Activated naive CD4-positive, alpha-beta T cell treated with anti-CD3 and anti-CD28 coated beads for 36 hours (primary cell): ENCODE measurements at places on chromosomes 7 and 10. TPM values are rescaled to one million over a fixed set of nuclear protein-coding genes. Genes with fewer than 3 reads are reported as not detected.
A peak's percentile ranks its signal among the peaks of the same experiment; 100 is the strongest.

- H3K4me1 ChIP-seq: peaks cover 3% of the 10 kb centered on the region
- H3K27me3 ChIP-seq: no peaks in the 10 kb centered on the region
- no peak overlapping the region for H3K27ac ChIP-seq
These were observed 105.2 kb upstream of the PDLIM1 start for GRCh38 chr10:95395947-95396449.

DNA sequence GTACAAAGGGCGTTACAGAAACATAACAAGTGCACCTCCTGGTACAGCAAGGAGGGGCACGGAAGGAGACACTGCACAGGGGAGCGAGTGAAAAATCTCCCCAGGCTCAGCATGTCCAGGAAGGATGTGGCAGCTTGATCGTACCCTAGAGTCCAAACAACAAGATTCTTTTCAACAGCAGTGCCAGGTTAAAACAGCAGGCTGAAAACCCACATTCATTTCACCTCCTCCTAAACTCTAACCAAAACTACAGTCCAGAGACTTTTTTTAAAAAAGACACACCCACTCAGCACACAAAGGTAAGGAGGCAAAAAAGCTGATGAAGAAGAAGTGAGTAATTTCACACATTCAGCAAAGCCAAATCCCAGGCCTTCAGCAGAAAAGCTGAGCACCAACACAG is 138.8 kb downstream of the SFMBT2 start:
- H3K4me1 ChIP-seq: peaks cover 84% of the 10 kb centered on the region
- H3K4me3 ChIP-seq: peak overlapping the region; percentile 63

GRCh38 chr7:115822801-115823200 is 207.8 kb downstream of the TFEC start:
- no peak for DNase-seq
- H3K36me3 ChIP-seq: no peaks in the 10 kb centered on the region
- no peaks in the 10 kb centered on the region for H3K27me3 ChIP-seq
- H3K4me1 ChIP-seq: no peaks in the 10 kb centered on the region
- no peak overlapping the region for H3K27ac ChIP-seq

GRCh38 chr10:43594944-43595589 is 11.2 kb upstream of the ZNF485 start:
- H3K4me3 ChIP-seq: peak overlapping the region; percentile 53
- H3K36me3 ChIP-seq: no peaks in the 10 kb centered on the region
- H3K27ac ChIP-seq: peak overlapping the region; percentile 75

- DNase-seq: peak; percentile 68
- H3K27ac ChIP-seq: peak overlapping the region; percentile 10
- H3K27me3 ChIP-seq: no peaks in the 10 kb centered on the region
- peaks cover 22% of the 10 kb centered on the region for H3K4me1 ChIP-seq
- H3K4me3 ChIP-seq: peak overlapping the region; percentile 58
- peaks cover 5% of the 10 kb centered on the region for H3K36me3 ChIP-seq
These were observed 219.0 kb downstream of the DIP2C start for GRCh38 chr10:470339-471003.

GRCh38 chr7:28990200-28990960 is 32.2 kb upstream of the TRIL start:
- H3K4me1 ChIP-seq: no peaks in the 10 kb centered on the region
- H3K4me3 ChIP-seq: no peak overlapping the region
- H3K36me3 ChIP-seq: no peaks in the 10 kb centered on the region
- no peak overlapping the region for H3K27ac ChIP-seq
- no peak for DNase-seq

GRCh38 chr10:11529276-11529903 is 82.1 kb downstream of the USP6NL start:
- H3K36me3 ChIP-seq: peaks cover 2% of the 10 kb centered on the region
- no peak overlapping the region for H3K4me3 ChIP-seq
- no peak for DNase-seq
- peaks cover 32% of the 10 kb centered on the region for H3K4me1 ChIP-seq
- H3K27ac ChIP-seq: no peak overlapping the region
- no peaks in the 10 kb centered on the region for H3K27me3 ChIP-seq

GRCh38 chr7:91107460-91107859 is 156.8 kb upstream of the FZD1 start:
- H3K27ac ChIP-seq: no peak overlapping the region
- no peak for DNase-seq
- peaks cover 2% of the 10 kb centered on the region for H3K4me1 ChIP-seq
- no peaks in the 10 kb centered on the region for H3K36me3 ChIP-seq
- H3K4me3 ChIP-seq: no peak overlapping the region

DNA sequence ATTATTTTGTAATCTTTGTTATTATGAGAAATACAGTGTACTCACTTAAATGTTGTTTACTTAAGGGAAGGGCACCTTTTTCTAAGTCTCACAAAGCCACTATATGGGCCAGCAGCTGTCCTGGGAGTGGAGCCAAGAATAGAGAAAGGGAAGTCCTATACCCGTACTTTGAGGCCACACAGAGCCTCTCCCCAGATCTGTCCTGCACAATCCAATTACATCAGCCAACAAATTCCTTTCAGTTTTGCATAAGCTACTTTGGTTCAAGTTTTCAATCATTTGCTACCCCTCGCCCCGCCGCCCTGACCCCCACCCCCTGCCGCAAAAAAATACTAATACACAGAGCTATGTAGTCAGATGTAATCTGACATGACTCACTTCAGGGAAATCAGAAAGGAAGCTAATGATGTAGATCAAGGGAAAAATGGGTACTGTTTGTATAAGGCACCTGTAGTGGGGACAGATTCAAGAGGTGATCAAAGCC is 297.4 kb upstream of the NEBL start:
- DNase-seq: no peak
- H3K4me1 ChIP-seq: no peaks in the 10 kb centered on the region
- no peak overlapping the region for H3K27ac ChIP-seq
- H3K27me3 ChIP-seq: peaks cover 12% of the 10 kb centered on the region

DNA sequence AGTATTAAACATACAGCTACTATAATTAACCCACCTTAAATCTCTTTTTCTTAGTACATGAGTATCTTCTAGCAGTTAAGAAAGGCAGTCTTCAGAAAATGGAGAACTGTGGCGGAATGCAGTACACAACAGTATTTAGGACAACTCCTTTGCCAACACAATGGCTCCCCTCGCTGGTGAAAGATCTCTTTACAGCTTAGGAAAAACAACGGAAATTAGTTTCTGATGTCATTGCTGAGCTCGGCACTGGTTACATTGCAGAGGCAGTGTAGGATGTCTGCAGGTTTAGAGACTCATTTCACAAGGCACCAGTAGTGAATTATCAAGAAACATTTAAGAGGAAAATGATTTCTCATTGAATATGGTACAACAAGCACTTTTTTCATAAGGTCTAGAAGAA is 43.4 kb downstream of the GLRX3 start:
- no peaks in the 10 kb centered on the region for H3K27me3 ChIP-seq
- peaks cover 5% of the 10 kb centered on the region for H3K4me1 ChIP-seq
- peak; percentile 70 for DNase-seq
- no peak overlapping the region for H3K27ac ChIP-seq

GRCh38 chr10:97737770-97738265 is 890 bp downstream of the ZFYVE27 start:
- H3K4me1 ChIP-seq: peaks cover 46% of the 10 kb centered on the region
- peak overlapping the region; percentile 92 for H3K4me3 ChIP-seq

GRCh38 chr7:119963654-119964053 is 309.3 kb upstream of the KCND2 start:
- no peak for DNase-seq
- no peaks in the 10 kb centered on the region for H3K4me1 ChIP-seq
- no peaks in the 10 kb centered on the region for H3K36me3 ChIP-seq

DNA sequence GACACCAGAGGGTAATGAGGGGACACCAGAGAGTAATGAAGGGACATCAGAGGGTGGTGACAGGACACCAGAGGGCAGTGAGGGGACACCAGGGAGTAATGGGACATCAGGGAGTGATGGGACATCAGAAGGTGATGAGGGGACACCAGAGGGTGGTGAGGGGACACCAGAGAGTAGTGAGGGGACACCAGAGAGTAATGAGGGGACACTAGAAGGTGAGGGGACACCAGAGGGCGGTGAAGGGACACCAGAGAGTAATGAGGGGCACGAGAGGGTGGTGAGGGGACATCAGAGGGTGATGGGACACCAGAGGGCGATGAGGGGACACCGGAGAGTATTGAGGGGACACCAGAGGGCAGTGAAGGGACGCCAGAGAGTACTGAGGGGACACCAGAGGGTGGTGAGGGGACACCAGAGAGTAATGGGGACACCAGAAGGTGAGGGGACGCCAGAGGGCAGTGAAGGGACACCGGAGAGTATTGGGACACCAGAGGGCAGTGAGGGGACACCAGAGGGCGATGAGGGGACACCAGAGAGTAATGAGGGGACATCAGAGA is 10.6 kb downstream of the NACAD start:
- H3K27me3 ChIP-seq: no peaks in the 10 kb centered on the region
- no peak overlapping the region for H3K4me3 ChIP-seq
- no peaks in the 10 kb centered on the region for H3K4me1 ChIP-seq
- H3K27ac ChIP-seq: peak overlapping the region; percentile 36

- H3K4me1 ChIP-seq: no peaks in the 10 kb centered on the region
- no peak overlapping the region for H3K27ac ChIP-seq
- no peak overlapping the region for H3K4me3 ChIP-seq
- DNase-seq: no peak
These were observed 290.1 kb upstream of the COBL start for GRCh38 chr7:51606601-51607154.

- no peak for DNase-seq
- no peak overlapping the region for H3K27ac ChIP-seq
- H3K36me3 ChIP-seq: no peaks in the 10 kb centered on the region
- H3K4me3 ChIP-seq: no peak overlapping the region
- H3K4me1 ChIP-seq: no peaks in the 10 kb centered on the region
These were observed 29.9 kb upstream of the SMURF1 start for GRCh38 chr7:99173787-99174186.

The H2BK1 gene
- not detected for total RNA-seq

The IL6 gene
- total RNA-seq: 3.8 TPM

The ATOH7 gene
- total RNA-seq: not detected

The SVOPL gene
- total RNA-seq: not detected

The VPS37D gene
- not detected for total RNA-seq

The LRRTM3 gene
- not detected for total RNA-seq

The PTF1A gene
- total RNA-seq: not detected
